ENCODE measurements at places on chromosomes 5 and 9.

- DNase-seq: no peak
These were observed 99.8 kb upstream of the MAP1B start for GRCh38 chr5:72007336-72008111.

DNA sequence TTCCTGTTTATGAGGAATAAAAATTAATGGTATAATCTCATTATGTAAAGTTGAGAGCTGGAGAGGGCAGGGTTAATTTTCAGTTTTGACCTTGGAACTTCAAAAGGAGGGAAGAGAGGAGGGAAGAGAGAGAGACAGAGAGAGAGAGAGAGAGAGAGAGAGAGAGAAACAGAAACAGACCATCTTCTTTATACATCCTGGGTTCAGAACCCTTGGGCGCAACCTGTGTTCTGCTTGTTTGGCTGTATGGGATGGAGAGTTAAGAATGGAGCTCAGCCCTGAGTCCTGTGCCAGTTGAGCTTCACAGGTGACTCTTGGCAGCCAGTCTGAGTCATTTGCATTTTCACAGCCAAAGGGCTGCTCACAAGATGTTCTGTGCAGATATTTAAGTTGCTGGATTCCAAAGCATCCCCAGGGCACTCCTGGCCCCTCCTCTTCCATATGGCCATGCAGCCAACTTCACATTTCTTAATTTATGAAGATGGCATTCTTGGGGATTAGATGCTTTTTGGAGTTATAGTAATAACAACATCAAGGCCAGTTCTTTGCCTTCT, 143.5 kb downstream of the CARTPT start:
- no peak for DNase-seq

DNA sequence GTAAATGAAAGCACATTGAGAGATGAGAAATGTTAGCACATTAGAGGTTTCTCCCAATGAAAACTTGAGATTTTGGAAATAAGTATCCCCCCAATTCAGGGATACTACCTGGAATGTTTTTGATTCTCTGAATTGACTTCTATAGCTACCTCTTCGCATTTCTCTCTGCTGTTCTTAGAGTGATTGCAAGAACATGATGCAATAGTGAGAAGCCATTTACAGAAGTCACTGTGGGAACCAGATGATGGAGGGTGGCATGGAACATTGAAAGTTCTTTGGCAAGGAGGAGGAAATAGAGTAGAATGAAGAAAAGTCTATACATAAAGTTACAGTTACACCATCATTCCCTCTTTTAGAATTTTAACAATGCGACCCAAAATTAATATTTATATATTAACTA, 9.2 kb downstream of the NPR3 start:
- no peak for DNase-seq

DNA sequence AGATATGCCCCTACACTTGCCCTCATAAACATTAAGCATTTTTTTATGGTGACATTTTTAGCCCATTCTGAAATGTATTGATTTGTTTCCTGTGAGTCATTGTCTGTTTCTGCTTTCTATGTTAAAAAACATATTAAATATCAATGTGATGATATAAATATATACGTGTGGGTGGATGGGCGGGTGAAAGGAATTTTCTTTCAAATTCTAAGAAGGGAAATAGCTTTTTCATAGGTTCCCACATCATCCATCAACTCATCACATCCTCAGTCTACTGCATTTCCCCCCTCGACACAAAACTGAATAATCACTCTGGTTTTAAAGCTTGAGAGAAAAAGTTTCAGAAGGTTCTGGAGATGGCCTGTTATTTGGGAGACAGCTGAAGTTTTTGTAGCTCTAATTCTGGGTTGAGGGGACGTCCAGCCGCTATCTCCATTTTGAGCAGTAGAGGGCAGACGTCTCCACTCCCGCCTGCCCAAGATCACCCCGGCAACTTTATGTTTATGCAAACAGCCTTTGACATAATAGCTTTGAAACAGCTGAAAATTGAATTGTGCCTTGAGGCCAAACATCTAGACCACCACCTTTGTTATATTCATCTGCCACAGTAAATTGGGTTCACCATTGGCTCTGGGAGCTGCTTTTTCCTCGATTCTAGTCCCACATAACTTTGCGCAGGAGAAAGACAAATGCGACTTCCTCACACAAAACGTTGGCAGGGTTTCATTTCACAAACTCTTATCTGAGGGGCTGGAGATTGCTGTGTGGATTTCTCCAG, 216.2 kb upstream of the CLINT1 start:
- DNase-seq: no peak

GRCh38 chr9:38160613-38161215, 91.7 kb upstream of the SHB start:
- DNase-seq: peak; percentile 40

- no peak for DNase-seq
These were observed 19.7 kb upstream of the ABL1 start for GRCh38 chr9:130815242-130815808.

- DNase-seq: no peak
These were observed 49.5 kb downstream of the COL5A1 start for GRCh38 chr9:134690946-134691694.

DNA sequence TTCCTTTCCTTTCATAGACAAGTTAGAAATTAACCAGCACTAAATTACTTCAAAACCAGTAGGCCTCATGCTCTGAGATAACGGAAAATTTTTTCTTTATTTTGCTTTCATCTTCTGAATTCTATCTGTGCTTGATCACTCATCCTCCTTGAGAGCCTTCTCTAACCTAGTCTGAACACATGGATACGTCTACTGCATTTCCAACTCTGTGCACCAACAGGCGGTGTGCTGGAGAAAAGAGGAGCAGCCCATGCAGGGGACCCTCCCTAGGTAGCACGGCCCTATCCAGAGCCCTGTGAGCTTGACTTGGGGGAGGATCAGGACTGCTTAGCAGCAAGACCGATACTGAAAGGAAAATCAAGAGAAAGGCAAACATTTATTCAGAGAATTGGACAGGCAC, 149.8 kb downstream of the AUH start:
- no peak for DNase-seq

DNA sequence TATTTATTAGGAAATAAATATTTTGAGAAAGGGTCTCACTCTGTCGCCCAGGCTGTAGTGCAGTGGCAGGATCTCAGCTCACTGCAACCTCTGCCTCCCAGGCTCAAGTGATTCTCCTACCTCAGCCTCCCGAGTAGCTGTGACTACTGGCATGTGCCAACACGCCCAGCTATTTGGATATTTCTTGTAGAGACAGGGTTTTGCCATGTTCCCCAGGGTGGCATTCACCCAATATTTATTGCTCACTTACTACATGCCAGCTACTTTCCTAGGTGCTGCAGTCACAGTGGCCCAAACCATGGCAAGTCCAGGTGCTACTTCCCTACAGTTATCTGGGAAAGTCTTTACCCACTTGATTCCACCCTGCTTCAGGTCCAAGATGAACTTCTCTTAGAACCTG, 8.3 kb upstream of the MED7 start:
- no peak for DNase-seq

- DNase-seq: no peak
These were observed 33.4 kb downstream of the CEMIP2 start for GRCh38 chr9:71734950-71735349.

DNA sequence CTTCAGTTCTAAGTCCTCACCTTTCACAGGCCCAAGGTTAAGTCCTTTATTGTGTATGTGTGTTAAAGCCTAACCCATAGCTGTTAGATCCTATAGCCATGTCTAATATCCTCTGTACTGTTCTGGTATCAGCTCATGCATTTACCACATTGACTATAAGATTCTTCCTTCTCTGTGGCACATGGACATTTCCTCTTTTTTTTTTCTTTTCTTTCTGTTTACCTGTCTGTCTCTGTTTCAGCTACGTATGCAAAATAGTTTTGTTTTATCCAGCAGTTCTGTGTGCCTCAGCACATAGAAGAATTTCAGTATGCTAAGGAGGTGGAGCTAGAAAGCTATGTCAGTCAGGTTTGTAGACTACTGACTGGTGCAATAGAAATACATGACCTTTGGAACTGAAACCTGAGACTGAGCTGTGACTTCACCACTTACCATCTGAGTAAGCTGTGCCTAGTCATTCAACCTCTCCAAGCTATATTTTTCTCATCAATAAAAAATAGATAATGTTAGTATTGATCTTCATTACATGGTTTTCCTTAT, 155.6 kb upstream of the VLDLR start:
- DNase-seq: no peak

DNA sequence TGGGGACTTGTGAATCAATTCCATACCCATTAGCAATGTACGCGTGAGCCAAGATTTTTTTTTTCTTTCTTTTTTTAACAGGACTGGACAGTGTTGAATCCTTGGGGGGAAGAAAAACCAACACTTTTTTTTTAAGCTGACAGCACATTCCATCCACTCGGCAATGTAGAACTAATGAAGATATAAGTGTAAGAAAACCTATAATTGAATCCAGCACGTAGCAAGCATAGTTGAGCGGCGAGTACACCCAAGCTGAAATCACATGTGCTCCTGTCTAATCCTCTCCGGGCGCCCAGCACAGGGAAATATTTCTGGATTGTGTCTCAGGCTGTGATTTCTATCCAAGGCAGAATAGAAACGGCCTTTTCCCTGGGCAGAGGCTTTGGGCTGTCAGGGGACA, 118.2 kb downstream of the BOD1 start:
- DNase-seq: no peak

DNA sequence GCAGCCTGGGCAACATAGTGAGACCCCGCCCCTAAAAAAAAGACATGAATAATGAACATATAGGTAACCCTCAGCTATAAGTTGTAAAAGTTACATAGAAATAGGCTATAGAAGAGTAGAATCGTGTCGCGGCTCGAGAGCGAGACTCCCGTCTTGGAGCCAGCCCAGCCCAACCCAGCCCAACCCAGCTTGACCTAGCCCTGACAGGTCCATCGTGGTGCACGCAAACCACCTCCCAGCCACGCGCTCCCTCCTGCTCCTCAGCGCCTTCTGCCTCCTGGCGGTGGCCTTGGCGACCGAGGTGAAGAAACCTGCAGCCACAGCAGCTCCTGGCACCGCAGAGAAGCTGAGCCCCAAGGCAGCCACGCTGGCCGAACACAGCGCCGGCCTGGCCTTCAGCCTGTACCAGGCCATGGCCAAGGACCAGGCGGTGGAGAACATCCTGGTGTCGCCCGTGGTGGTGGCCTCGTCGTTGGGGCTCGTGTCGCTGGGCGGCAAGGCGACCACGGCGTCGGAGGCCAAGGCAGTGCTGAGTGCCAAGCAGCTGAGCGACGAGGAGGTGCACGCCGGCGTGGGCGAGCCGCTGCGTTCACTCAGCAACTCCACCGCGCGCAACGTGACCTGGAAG, 10.8 kb downstream of the KIF24 start:
- DNase-seq: no peak

DNA sequence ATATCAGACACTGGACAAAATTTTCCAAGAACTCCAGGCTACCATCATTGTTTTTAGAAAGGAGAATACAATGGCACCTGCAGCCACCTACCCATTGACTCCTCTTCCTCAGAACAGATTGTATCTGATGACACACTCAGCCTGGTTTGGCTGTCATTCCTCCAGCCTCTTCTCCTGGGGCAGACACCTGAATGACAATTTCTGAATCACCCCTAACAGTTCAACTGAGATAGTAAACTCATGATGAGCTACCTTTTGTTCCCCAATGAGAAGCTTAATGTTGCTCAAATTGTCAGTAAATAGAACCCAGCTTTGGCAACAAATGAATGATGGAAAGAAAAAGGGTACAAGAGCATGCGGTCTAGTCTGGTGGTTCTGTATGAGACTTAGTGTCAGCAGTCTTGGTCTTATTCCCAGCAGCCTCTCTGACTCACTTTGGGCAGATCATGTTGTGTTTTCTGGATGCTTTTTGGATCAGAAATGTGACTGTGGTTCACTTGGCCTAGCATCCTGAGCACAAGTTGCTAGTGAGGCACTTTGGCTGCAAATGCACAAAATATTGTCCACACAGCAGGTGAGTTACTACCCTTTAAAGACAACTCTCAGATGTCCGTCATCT, 78.3 kb downstream of the MAMDC2 start:
- DNase-seq: no peak

DNA sequence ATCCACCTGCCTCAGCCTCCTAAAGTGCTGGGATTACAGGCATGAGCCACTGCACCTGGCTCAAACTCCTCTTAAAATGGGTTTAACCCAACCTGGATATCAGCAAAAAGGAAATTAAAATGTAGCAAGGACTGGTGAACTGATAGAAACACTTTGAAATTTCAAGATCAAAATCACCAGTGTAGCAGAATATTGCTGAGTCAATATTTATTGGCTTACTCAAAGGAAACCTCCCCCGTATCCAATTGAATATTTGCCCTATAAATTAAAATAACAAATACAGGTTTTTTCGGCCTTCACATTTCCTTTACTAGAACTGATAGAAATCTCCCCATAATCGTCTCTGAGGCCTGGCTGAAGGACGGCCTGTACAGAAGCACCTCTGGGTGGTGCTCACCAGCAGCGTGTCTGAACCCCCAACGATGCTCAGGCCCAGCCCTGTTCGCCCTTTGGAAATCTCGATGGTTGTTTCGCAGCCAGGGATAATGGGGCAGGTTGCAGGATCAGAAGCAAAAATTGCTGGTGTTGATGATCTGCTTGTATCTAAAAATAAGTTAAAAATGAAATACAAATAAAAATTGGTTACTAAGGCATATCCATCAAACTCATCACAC, 156.6 kb downstream of the MPDZ start:
- no peak for DNase-seq

DNA sequence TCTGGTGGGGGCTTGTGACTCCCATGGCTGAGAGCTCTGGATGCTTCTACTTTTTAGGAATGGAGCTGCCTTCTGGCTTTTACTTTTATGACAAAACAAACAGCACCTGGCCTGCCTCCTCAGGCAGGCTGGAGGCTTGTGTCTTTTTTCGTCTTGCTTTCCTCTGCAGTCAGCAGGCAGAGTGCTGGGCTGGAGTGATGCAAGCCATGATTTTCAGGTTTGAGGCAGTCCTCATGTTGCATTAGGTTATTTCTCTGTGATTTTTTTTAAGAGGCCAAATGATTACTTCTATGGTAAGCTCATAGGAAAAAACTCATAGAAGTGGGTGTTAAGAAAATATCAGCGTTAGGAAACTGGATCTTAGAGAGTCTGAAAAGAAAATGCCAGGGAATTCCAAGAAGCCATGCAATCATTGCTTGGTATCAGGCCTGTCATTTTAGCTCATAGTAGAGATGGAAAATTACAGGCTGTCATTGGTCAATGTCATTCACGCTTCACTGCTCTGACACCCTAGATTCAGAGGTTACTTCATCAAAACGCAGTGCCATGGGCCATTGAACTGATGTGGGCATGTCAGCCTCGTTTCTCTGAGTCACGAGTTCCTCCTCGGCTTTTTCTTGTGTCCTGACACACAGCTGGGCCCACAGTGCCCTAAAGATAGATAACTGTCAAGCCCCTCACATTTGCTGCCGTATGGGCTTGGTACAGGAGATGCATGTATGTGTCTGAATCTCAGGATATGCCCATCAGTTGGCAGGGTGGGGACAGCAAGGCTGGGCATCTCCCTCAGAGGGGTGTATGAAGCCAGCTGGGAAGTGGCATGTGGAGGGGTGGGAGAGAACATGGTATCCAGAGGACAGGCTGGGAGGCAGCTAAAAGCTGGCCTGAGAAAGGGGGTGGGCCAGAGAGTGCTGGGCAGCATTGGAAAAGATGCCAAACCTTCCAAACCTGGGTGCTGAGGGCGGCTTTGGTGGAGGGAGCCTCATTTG, 151.8 kb downstream of the HSPA4 start:
- no peak for DNase-seq

GRCh38 chr5:76888733-76889300, 39.0 kb downstream of the S100Z start:
- DNase-seq: no peak

- no peak for DNase-seq
These were observed 43.2 kb downstream of the MAT2B start for GRCh38 chr5:163548649-163549048.

GRCh38 chr5:177336112-177336511, 15.4 kb downstream of the LMAN2 start:
- no peak for DNase-seq
